ENCODE measurements at places on chromosomes 3 and 15. TPM values are rescaled to one million over a fixed set of nuclear protein-coding genes. Genes with fewer than 3 reads are reported as not detected.

Gene BTLA
- not detected for total RNA-seq

Gene ACKR2
- 1.7 TPM for total RNA-seq

Gene GHSR
- not detected for total RNA-seq

Gene CCR4
- total RNA-seq: not detected

Gene WDR93
- not detected for total RNA-seq

Gene PCOLCE2
- 1.1 TPM for total RNA-seq

Gene CMTM7
- total RNA-seq: 10.7 TPM

Gene GLT8D1
- total RNA-seq: 68.7 TPM

Gene C3orf62
- total RNA-seq: 0.96 TPM

Gene ZNF80
- not detected for total RNA-seq

Gene NRG4
- total RNA-seq: not detected

Gene CCDC14
- total RNA-seq: 11.6 TPM

Gene MESP2
- 0.48 TPM for total RNA-seq

Gene CORO2B
- total RNA-seq: 1.7 TPM

Gene PIGZ
- total RNA-seq: 2.6 TPM

Gene SI
- not detected for total RNA-seq

Gene CLDN18
- total RNA-seq: not detected

Gene EPHB1
- not detected for total RNA-seq

Gene SCN11A
- under 0.01 TPM for total RNA-seq

Gene CAPN3
- total RNA-seq: 0.43 TPM

Gene INKA1
- 22.2 TPM for total RNA-seq

Gene DAZL
- not detected for total RNA-seq

Gene SLC38A3
- total RNA-seq: not detected

Gene MCTP2
- total RNA-seq: 22.0 TPM

Gene ATR
- total RNA-seq: 25.2 TPM

Gene CELSR3
- 3.4 TPM for total RNA-seq

Gene ARPIN
- 8.9 TPM for total RNA-seq

Gene TMEM44
- 14.7 TPM for total RNA-seq

Gene CYP8B1
- not detected for total RNA-seq

Gene ZBTB47
- total RNA-seq: 16.9 TPM

Gene GUCA1C
- not detected for total RNA-seq

Gene HHLA2
- not detected for total RNA-seq

Gene CADPS
- under 0.01 TPM for total RNA-seq

Gene CIB2
- total RNA-seq: 4.7 TPM

Gene ERICH6
- under 0.01 TPM for total RNA-seq

Gene FHIT
- 2.7 TPM for total RNA-seq

Gene TYRO3
- 5.5 TPM for total RNA-seq

Gene INSYN1
- not detected for total RNA-seq

Gene ECE2
- under 0.01 TPM for total RNA-seq

Gene GOLGA8G
- not detected for total RNA-seq

Gene IQCF5
- not detected for total RNA-seq

Gene GAP43
- not detected for total RNA-seq

Gene PFKFB4
- total RNA-seq: 35.9 TPM

Gene OR4F15
- total RNA-seq: not detected

Gene LRRC57
- 27.7 TPM for total RNA-seq

Gene CNBP
- total RNA-seq: 475 TPM

Gene ARNT2
- total RNA-seq: 0.21 TPM

Gene PODXL2
- total RNA-seq: 5.5 TPM

Gene PLXNA1
- total RNA-seq: 67.2 TPM

Gene SLC28A2
- not detected for total RNA-seq

Gene IL5RA
- not detected for total RNA-seq

Gene BFSP2
- not detected for total RNA-seq

Gene TMEM266
- 0.85 TPM for total RNA-seq

Data from tracheal epithelial cell (primary cell).